ENCODE measurements at places on chromosomes 13 and 19.

DNA sequence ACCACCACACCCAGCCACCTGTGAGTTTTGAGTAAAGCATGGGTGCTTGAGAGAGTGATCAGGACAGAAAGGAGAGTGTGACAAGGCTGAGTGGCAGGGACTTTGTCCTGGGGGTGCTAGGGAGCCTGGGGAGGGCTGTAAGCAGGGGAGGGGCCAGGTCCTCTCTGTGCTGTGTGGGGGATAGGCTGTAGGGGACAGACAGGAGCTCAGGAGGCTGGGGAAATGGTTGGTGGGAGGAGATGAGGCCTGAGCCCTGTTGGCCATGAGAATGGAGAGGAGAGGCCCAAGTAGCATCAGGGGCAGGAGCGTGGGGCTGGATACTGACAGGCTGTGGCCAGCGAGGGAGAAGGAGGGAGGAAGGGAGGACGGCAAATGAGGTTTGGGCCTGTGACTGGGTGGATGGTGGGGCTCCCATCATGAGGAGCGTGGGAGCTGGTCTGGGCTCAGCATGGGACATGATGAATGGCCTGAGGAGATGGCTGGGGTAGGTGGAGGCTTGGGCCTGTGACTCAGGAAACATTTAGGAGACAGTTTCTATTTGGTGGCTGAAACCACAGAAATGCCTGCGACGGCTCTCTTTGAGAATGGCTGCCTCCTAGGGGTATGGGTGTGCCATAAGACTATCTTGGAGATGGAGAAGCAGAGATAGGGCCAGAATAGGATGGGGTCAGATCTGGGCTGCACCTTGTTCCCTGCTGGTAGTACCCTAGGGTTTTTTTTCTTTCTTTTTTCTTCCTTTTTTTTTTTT lies 25.0 kb downstream of the GRIN2D start:
- no peak for DNase-seq

GRCh38 chr13:28716511-28716910 lies 2.3 kb downstream of the SLC46A3 start:
- no peak for DNase-seq

DNA sequence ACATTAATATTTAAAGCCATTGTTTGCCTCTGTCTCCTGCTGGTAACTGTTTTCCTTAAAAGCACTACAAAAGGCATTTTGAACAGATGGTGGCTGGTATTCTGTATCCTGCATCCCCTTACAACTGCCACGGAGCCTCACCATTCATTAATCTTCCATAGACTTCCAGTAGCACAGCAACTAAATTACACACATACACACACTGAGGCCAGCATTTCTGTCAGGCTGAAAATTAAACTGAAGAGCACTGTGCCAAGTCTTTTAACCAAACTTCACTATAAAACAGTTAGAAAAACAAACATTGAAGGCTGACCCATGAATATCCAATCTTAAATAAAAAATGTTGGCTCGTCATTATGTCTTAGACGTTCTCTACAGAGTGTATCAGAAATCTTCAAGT lies 697.8 kb downstream of the DACH1 start:
- no peak for DNase-seq

GRCh38 chr19:31518216-31519020 lies 169.2 kb upstream of the TSHZ3 start:
- no peak for DNase-seq

DNA sequence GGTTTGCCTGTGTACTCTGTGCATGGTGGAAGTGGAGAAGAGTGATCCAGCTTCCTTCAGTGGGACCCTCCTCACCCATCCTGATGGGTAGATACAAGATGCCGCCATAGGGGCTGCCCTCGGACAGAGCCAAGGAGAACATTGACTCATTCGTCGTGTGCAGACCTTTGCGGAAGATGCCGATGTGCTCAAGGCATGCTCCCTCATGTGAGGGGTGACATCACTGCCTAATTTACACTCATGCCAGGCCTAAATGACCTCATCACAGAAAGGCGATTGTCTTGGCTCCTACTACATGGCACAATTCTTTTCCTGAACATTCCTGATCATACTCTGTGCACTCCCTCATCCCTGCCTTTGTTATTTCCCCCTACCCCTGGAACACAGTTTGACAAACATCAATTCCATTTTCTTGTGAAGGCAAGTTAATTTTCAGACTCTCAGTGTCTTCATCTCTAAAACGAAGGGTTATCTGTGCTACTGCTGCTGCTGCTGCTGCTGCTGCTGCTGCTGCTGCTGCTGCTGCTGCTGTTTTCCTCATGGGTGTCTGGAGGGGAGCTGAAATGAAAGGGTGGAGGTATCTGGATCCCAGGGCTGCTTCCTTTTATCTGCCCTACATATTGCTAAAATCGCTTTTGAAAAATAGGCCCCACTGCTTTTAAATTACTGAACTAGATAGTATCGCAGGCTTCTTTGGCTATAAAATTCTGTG lies 146.5 kb upstream of the ARGLU1 start:
- DNase-seq = no peak

- DNase-seq = no peak
Observed at GRCh38 chr19:5533257-5533656, 34.5 kb downstream of the TINCR start.

- DNase-seq = no peak
Observed at GRCh38 chr19:51821456-51821855, 26.5 kb downstream of the FPR3 start.

DNA sequence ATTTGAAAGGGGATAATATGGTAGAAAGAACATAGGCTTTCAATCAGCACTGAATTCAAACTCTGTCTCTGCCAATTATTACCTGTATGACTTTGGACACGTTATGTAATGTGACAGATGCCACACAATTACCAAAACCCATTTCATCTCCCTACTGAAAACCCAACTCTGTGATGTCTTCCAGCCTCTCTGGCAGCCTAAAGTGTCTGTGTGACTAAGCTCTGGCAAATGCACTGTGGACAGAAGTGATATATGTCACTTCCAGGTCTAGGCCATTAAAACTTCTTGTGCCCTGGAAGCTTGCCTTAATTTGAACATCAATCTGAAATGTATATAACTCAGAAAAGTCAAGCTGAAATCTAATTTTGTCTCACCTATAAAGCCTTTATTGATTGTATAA lies 552.0 kb downstream of the RFC3 start:
- no peak for DNase-seq
